ENCODE measurements at places on chromosomes 3 and 15.

- DNase-seq = no peak
Observed at GRCh38 chr15:95512906-95513305, 817.6 kb upstream of the NR2F2 start.

GRCh38 chr15:61519296-61519695 lies 290.2 kb upstream of the RORA start:
- DNase-seq = no peak

DNA sequence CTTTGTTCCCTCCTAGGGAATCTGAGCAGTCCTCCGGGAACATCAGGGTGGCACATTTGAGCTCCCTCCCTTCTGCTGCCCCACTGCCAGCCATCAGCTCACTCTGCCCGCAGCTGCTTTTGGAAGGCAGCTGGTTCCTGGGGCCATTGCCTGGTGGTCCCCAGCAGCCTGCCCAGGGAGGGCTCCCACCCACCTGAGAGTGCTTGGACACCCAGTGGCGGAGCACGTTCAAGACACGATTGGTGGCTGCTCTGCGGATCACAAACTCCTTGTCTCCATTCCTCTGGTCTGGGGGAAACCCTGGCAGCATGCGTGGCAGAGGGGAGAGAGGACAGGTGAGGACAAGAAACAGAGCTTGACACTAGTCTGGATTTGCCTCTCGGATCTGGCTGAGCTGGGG lies 53.7 kb upstream of the CTSH start:
- no peak for DNase-seq

- DNase-seq = no peak
Observed at GRCh38 chr3:101519685-101520365, 6.8 kb upstream of the SENP7 start.

- no peak for DNase-seq
Observed at GRCh38 chr3:190281308-190282051, 40.8 kb downstream of the CLDN1 start.

- no peak for DNase-seq
Observed at GRCh38 chr3:71468311-71469137, 115.0 kb downstream of the FOXP1 start.

- DNase-seq = no peak
Observed at GRCh38 chr15:70859322-70859908, 5.5 kb upstream of the LARP6 start.

- DNase-seq = no peak
Observed at GRCh38 chr3:177830411-177830849, 633.1 kb upstream of the TBL1XR1 start.

DNA sequence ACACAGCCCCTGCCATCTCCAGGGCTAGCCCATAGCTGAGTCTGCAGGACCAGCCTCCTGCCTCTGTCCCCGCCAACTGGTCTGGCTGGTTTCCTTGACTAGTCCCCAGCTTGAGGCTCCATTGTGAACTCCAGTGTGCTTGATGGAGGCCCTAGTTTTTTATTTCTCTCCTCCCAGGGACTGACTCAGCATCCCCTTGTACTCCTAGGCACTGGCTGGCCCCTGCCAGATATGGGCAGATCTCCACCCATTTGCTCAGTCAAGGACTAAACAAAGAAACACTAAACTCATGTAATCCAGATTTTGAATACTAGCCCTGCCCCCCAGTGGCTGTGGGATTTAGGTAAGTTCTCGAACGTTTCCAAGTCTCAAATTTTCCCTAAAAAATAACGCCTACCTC lies 415.4 kb upstream of the RORA start:
- no peak for DNase-seq

DNA sequence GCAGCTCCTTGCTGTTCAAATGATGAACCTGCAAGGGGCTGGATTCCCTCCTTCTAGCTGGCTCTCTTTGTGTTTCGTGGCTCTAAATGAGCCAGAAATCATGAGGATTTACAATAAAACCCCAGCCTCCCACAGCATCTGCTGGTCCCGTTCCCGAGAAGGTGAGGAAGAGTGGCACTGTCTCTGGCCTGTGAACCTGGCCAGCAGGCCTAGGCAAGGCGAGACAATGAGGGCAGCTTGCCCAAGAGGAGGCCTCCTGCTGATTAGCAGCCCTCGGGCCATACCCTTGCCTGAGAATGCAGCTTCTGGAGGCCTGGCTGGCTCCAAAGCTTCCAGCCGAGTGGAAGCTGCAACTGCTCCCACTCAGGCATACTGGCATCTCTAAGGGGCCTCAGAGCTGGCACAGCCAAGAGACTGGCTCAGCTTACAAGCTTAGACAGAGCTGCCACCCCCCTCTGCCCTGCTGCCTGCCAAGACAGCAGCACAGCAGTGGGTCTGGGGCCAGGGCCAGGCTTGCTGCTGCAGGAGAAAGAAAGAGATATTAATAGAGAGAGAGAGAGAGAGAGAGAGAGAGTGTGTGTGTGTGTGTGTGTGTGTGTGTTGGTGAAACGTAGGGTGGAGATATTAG lies 76.5 kb downstream of the HMG20A start:
- DNase-seq = no peak

- no peak for DNase-seq
Observed at GRCh38 chr3:68666429-68667136, 265.8 kb downstream of the TAFA4 start.

DNA sequence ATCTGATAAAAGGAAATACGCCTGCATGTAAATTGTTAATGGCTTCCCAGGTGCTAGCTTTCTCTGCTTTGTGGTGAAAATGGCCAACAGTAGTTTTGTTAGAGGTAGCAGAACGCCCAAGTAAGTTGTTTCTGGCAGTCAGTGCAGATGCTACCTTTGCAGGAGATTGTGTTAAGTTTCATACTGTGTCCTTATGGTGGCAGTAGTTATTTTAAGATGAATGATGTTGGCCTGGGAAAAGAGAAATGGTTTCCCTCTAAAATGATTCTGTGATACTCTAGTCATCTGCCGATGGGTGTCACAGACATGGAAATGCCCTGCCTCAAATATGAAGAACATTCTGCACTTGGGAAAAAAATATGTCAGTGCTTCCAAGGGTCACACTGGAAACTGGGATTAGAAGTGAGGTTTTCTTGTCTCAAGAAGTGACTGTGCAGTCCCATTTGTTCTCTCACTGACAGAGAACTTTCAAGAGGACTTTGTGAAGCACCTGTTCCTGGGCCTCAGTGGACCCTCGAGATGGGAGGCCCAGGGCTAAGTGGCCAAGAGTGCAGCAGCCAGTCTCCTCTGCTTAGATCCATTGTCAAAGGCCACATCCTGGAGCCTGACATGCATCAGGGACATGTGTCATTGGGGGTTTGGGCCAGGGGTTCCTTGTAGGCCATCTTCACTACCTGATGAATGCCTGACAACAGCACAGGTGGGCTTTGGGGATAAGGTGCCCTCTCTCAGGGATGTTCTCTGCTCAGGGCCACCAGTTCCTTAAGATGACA lies 393.3 kb downstream of the CACNA2D3 start:
- no peak for DNase-seq

DNA sequence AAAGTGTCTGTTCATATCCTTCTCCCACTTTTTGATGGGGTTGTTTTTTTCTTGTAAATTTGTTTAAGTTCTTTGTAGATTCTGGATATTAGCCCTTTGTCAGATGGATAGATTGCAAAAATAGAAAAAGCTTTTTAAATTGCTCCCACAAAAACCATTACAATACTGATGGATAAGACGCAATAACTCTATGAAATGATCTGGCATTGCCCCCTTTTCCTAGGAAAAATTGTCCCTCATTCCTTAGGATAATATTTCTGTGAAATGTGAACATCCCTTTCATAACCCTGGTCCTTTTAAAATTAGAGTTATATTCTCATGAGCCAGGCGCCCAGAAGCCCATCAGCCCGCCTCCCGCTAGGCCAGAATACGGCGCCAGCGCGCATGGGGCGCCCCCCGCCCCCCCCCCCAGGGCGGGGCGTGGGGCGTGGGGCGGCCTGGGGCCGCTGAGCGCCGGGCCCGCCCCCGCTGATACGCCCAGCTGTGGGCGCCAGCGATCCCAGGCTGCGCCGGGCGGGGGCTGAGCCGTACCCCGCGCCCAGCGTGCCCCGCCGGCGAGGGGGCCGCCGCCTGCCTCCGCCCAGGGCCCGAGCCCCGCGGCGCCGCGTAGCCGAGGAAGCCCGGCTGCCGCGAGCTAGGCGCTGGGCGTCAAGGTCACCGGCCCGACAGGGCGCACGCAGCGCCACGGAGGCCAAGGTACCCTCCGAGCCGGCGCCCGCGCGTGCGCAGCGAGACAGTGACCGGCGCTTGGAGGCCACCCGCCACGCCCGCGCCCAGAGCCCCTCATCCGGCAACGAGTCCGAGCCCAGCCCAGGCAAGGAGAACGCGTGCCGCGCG lies 11.1 kb upstream of the ROPN1B start:
- no peak for DNase-seq

DNA sequence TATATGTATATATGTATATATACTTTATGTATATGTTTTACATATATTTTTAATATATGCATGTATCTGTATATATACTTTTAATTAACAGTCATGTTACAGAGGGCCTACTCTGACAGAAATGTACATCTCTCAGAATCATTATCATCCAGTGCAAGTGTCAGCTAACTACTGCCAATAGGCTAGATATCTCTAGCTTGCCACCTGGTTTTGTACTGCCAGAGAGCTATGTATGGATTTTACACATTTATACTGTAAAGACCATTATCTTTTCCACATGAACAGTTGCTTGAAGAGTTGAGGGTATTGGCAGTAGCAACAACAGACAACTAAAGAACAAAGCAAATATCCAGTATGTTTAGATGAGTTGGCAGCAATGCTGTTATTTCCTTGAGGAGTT lies 99.7 kb upstream of the VGLL3 start:
- DNase-seq = no peak

DNA sequence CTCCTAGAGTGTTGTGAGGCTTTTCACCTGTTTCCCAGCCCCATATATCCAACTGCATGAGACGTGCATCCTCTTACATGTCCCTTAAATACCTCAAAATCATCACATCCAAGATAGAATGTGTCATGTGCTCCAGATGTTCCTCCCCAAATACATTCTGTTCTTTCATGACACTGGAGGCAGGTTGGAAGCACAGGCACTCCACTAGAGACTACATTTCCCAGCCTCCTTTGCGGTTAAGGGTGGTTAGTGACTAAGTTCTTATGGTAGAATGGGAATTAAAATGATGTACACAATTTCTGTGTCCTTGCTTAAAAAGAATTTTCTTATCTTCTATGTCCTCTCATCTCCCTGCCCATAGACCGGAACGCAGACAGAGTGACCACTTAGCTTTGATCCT lies 34.3 kb downstream of the TMEM40 start:
- DNase-seq = no peak

DNA sequence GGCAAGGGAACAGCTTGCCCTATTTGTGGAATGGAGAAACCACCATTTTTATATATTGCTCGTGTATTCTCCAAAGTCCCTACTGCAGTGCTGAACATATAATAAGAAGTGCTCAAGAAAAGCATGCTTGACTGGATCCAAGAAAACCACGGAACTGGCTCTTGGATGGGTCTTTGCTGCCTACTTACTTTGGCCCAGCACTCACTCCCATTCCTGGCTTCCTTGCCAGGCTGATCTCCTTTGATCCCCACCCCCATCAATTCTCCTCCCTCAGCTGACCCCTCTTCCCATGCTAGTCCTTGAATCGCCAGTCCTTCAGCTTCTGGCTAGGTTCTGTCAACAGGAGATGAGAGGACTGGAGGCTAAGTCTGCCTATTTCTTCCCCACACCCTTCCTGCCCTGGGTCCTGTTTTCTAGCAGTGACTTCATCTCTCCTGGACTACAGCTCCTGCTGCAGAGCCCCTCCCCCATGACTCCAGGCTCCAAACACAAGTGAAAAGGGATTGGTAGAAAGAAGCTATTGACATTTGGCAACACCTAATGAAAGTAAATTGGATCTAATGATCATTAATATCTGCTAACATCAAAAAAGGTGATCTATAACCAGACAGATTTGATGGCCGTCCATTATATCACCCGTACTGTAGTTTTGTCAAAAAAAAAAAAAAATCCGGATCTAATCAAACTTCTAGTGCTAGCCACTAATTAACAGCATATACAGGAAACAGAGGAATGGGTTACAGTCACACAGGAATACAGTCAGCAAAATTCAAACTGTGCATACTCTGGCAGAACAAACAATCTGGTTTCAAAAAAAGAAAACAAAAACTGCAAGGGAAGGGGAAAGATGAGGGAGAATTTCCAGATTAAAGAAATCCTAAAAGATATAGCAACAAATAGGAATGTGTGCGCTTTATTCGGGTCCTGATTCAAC lies 7.8 kb downstream of the FAM240A start:
- no peak for DNase-seq

DNA sequence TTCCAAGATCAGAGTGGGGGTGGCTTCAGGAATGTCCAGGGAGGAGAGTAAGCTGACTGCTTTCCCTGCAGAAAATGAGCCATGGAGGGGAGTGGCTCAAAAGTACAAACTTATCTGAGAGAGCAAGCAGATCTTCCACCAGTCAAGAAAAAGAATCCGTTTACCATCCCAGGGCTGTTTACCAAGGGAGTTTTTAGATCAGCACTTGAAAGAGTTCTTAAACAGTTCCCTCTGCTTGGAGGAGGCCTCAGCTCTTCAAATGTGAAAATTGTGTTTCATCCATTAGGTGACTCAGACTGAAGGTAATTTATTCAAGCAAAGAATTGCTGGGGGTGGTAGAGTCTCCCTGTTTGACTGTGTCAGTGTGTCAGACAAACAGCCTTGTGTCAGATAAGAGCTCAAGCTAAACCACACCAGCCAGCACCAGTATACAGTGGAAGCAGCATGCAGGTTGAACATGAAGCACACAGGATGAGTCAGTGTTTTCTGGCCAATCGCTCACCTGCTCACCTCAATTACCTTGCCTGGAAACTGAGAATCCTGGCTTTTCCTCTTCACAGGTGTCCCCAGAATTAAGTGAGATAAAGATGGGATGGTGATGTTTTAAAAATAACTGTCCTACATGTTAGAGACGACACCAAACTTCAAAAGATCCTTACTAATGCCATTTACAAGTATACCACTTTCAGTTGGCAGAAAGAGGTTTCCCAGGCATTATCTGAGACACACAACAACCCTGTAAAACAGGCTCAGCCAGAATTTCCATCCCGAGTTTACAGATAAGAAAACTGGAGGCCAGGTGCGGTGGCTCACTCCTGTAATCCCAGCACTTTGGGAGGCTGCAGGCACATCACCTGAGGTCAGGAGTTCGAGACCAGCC lies 21.7 kb downstream of the SH3BP5 start:
- no peak for DNase-seq

GRCh38 chr3:8420612-8421011 lies 81.0 kb upstream of the LMCD1 start:
- DNase-seq = no peak

DNA sequence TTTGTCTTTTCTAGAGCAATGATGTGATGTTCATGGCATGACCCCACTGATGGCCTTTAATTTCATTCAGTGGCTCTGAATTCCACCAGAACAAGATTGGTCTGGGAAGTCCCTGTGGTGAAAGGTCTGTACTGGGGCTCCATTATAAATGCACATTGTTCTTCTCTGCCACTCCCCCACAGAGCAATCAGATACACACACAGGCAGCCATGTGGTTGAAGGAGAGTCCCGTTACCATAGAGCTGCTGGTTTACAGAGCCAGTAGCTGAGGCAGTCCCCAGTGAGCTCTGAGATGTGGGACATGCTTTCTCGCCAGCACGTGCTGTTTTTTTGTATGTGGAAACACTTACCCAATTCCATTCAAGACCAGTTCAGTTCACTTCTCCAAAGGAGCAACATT lies 172.7 kb upstream of the TRIM42 start:
- no peak for DNase-seq

All from Panc1 (cell line).